Activated CD4-positive, alpha-beta T cell treated with anti-CD3 and anti-CD28 coated beads, Interleukin-2, amount 10 ng/mL, durations not matched to agents 24 days and 14 days (primary cell): ENCODE measurements at places on chromosomes 2 and 18.
A peak's percentile ranks its signal among the peaks of the same experiment; 100 is the strongest.

GRCh38 chr2:138157372-138157771 is 193.1 kb downstream of the HNMT start:
- H3K36me3 ChIP-seq: no peaks in the 10 kb centered on the region
- no peaks in the 10 kb centered on the region for H3K4me1 ChIP-seq
- no peak overlapping the region for H3K27ac ChIP-seq
- H3K27me3 ChIP-seq: no peaks in the 10 kb centered on the region
- H3K4me3 ChIP-seq: no peak overlapping the region

DNA sequence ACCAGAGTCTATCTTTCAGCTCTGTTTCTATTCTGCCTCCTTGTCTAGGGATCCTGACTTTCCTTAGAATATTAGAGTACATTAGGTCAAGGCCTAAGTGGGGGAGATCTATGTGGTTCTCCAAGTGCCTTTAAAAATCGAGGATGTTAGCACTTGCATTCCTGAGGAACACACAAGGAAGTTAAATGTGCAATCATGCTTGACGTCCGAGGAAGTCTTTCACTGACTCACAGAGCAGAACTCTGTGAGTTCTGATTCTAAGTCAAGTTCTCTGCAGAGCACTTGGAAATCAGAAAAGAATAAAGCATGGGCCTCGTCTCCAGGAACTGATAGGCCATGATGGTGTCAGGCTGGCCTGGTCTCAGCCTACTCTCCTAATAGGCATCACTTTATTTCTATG is 17.2 kb downstream of the FHOD3 start:
- DNase-seq: no peak
- no peak overlapping the region for H3K4me3 ChIP-seq
- H3K27me3 ChIP-seq: peaks cover 3% of the 10 kb centered on the region

GRCh38 chr2:215553946-215554345 is 118.1 kb upstream of the FN1 start:
- H3K4me1 ChIP-seq: no peaks in the 10 kb centered on the region
- H3K27ac ChIP-seq: no peak overlapping the region
- H3K4me3 ChIP-seq: no peak overlapping the region
- H3K36me3 ChIP-seq: no peaks in the 10 kb centered on the region
- no peak for DNase-seq
- no peaks in the 10 kb centered on the region for H3K27me3 ChIP-seq

- H3K27ac ChIP-seq: no peak overlapping the region
- H3K4me3 ChIP-seq: no peak overlapping the region
- H3K36me3 ChIP-seq: no peaks in the 10 kb centered on the region
These were observed 957.1 kb upstream of the CHAC2 start for GRCh38 chr2:52810460-52810859.

DNA sequence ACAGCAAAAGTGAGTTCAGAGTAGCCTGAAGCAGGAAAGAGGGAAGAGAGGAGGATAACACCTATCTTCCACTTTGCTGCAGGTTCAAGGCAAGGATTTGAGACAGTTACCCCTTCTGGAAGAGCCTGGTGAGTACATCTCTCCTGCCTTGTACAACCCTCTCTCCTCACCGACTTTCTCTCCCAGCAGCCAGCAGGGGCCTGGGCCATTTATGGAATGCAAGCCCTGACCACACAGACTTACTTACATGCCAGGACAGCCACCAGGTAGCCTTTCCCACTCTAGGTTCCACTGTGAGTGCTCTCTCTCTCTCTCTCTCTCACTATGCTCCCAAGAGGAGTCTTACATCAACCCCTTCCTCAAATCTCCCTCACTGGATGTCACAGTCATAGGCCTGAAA is 57.0 kb downstream of the BCL11A start:
- no peaks in the 10 kb centered on the region for H3K36me3 ChIP-seq
- H3K27ac ChIP-seq: no peak overlapping the region
- DNase-seq: no peak
- H3K4me3 ChIP-seq: no peak overlapping the region
- H3K27me3 ChIP-seq: peaks cover 2% of the 10 kb centered on the region

DNA sequence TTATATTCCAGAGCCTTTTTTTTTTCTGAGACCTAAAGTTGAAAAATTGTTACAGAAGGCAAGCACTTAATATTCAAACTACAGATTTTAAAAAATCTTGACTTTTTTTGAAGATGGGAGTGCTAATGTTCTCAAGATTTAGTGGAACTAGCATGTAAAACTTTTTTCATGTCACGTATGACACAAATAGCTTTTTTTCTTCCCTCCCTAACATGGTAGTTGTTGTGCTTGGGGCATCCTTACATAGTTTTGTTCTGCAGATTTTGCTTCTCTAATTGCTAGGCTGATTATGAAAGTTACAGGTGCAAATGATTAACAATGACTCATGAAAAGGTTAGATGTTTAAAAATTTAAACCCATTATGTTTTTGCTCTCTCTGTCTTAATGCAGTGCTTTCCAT is 3.0 kb downstream of the EML6 start:
- no peaks in the 10 kb centered on the region for H3K36me3 ChIP-seq
- no peak overlapping the region for H3K4me3 ChIP-seq
- no peak for DNase-seq
- peaks cover 63% of the 10 kb centered on the region for H3K27me3 ChIP-seq
- no peak overlapping the region for H3K27ac ChIP-seq
- H3K4me1 ChIP-seq: peaks cover 13% of the 10 kb centered on the region

DNA sequence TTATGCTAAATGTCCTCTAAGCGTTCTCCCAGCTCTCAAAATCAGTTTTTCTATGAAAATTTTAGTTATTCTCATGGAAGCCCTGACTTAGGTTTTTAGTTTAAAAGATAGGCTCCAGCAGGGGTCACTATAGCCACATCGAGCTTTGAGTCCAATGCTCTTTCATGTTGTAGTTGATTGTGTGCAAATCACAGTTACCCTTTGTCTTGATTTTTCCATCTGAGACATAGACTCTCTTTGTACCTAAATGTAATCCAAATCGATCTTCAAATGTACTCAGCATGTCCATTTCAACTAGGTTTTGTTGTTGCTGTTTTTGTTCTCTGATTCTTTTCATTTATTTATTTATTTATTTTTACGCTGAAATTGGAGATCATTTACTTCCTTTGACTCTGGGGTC is 26.4 kb upstream of the MSTN start:
- no peaks in the 10 kb centered on the region for H3K4me1 ChIP-seq
- peak; percentile 84 for DNase-seq
- H3K27ac ChIP-seq: no peak overlapping the region

DNA sequence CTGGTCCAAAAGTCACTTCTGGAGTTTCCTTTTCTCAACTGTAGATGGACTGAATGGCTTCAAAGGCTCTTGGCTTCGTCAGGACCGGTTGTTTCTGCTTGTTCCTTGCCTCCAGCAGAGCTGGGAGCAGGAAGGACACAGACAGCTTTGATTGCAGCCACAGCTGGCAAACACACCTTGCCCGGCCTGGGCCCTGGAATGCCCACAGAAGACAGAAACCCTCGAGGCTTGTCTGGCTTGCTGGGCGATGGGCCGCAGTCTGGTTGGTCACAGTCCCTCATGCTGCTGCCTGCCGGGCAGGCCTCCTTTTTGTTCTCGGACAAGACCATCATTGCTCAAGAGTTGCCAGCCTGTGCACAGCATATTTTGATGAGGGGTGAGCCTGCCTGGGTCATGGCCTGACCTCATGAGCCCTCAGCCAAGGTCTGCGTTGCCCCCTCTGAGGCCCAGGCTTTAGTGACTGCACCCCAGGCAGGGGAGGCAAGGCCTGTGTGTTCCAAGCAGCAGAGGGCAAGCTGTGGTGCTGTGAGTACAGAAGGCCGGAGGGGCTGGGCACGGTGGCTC is 37.8 kb downstream of the ATP6V1C2 start:
- H3K27ac ChIP-seq: no peak overlapping the region
- no peaks in the 10 kb centered on the region for H3K36me3 ChIP-seq
- no peak for DNase-seq

DNA sequence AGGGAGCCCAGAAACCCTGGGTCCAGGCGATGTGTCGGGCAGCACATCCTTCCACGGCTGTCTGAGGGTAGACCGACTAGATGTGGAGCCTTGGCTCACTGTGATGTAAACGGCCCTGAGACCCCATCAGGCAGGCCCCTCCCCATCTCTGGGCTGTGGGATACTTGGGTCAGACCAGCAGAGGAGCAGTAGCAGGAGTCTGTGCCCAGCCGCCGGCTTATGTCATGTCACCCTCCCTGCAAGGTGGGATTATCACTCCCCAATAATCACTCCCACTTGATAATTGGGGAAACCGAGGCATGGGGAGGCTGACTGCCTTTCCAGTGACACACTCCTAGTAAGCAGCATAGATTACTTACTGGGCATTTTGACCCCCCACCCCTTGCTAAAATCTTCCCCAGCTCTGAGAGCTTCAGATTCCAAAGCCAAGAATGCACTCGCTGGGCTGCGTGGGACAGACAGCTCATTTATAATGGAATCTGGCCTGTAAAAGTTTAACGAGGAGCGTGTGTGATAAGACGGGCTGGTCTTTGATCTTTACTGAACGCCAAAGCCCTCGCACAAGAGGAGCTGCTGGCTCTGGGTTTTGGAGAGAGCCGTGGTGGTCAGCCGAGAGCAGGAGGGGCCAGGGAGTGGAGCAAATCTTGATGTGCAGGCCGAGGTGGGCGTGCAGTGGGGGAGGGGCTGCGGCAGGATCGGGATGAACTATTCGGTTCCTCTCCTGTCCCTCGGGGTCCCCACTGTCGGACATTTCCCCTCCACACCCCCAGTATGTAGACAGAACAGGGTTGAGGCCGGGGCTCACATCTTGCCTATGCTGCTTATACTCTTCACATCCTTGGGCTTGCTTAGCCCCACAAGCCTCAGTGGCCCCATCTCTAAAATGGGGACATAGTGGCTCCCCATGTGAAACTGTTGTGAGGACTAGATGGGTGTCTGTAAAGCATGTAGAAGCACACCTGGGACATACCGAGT is 200.0 kb downstream of the GLI2 start:
- H3K27ac ChIP-seq: no peak overlapping the region
- H3K4me1 ChIP-seq: no peaks in the 10 kb centered on the region
- no peaks in the 10 kb centered on the region for H3K27me3 ChIP-seq

DNA sequence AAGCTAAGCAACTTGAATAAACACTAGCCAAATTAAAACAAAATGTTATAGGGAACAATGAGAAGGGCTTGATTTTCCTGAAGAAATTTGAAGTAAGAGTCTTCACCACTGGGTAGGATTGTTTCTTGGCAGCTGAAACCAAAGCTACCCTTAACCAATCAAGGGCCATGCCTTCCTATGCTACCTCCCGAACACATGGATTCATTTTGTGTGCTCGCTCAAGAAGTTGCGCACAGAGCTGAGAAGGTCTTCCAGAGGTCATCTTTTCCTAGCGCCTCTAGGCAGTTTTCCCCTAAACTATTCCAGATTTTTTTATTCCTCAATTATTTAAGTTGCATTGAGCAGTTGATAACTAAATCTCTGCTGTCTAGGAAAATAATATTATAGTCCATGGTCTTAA is 264.6 kb downstream of the RBM43 start:
- H3K4me1 ChIP-seq: no peaks in the 10 kb centered on the region
- H3K27ac ChIP-seq: no peak overlapping the region
- H3K36me3 ChIP-seq: no peaks in the 10 kb centered on the region

- no peak overlapping the region for H3K4me3 ChIP-seq
- peaks cover 4% of the 10 kb centered on the region for H3K4me1 ChIP-seq
- peaks cover 22% of the 10 kb centered on the region for H3K27me3 ChIP-seq
- H3K36me3 ChIP-seq: no peaks in the 10 kb centered on the region
- no peak overlapping the region for H3K27ac ChIP-seq
- DNase-seq: no peak
These were observed 17.7 kb downstream of the CPLX4 start for GRCh38 chr18:59300676-59301285.

DNA sequence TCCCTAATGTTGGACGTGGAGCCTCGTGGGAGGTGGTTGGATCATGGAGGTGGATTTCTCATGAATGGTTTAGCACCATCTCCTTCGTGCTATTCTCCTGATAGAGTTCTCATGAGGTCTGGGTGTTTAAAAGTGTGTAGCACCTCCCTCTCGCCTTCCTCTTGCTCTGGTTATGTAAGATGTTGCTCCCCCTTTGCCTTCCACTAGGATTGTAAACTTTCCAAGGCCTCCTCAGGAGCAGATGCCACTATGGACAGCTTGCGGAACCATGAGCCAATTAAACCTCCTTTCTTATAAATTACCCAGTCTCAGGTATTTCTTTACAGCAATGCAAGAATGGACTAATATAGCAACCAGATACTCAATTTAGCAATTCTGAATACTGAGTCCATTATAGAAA is 82.4 kb upstream of the PELI1 start:
- peaks cover 40% of the 10 kb centered on the region for H3K4me1 ChIP-seq
- no peak overlapping the region for H3K27ac ChIP-seq
- peaks cover 6% of the 10 kb centered on the region for H3K27me3 ChIP-seq
- no peak for DNase-seq

GRCh38 chr2:157055660-157056199 is 201.8 kb upstream of the GALNT5 start:
- DNase-seq: no peak
- H3K27ac ChIP-seq: no peak overlapping the region
- no peak overlapping the region for H3K4me3 ChIP-seq
- H3K4me1 ChIP-seq: no peaks in the 10 kb centered on the region
- peaks cover 11% of the 10 kb centered on the region for H3K27me3 ChIP-seq

DNA sequence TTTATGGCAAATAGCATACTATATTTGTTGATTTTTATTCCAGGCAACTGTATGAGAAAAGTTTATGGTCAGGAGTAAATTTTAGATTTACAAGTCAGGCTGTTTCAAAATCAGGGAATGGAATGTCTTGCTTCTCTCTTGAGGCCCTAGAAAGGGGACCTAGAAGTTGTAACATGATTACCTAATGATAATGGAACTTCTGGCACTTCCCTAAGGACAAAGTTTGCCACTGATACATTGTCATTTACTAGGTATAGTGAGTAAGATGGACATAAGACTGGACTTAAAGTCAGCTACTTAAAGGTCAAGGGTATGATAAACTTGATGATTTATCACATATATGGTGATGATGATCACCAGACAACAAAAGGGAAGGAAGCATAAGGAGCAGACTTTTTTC is 103.3 kb upstream of the VRK2 start:
- no peak for DNase-seq
- no peak overlapping the region for H3K27ac ChIP-seq
- H3K36me3 ChIP-seq: no peaks in the 10 kb centered on the region
- no peaks in the 10 kb centered on the region for H3K27me3 ChIP-seq

DNA sequence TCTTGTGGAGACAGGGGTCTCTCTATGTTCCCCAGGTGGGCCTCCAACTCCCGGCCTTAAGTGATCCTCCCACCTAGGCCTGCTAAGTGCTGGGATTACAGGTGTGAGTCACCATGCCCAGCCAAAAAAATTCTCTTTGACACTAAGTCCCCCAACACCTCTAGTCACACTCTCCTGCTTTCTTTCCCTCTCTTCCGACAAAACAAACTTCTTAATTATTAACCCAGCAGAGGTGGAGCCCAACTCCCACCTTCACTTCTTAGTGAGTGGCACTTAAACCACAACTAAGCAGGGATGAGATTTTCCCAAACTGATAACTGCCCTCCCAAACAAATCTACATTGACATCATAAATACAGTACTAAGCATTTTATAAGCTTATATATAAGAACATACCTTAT is 60.5 kb upstream of the PMAIP1 start:
- H3K4me1 ChIP-seq: peaks cover 10% of the 10 kb centered on the region
- H3K36me3 ChIP-seq: no peaks in the 10 kb centered on the region
- H3K27ac ChIP-seq: no peak overlapping the region
- DNase-seq: no peak
- H3K27me3 ChIP-seq: peaks cover 14% of the 10 kb centered on the region

- no peak for DNase-seq
- H3K4me1 ChIP-seq: peaks cover 41% of the 10 kb centered on the region
- peak overlapping the region; percentile 47 for H3K4me3 ChIP-seq
- peak overlapping the region; percentile 75 for H3K27ac ChIP-seq
These were observed 24.8 kb upstream of the STAT1 start for GRCh38 chr2:191038741-191039140.

GRCh38 chr2:240840435-240841060 is 20.5 kb upstream of the KIF1A start:
- H3K27ac ChIP-seq: no peak overlapping the region
- H3K4me3 ChIP-seq: no peak overlapping the region
